ENCODE measurements at places on chromosomes 7 and 10. TPM values are rescaled to one million over a fixed set of nuclear protein-coding genes. Genes with fewer than 3 reads are reported as not detected.
A peak's percentile ranks its signal among the peaks of the same experiment; 100 is the strongest.

GRCh38 chr7:90672210-90672609 is 76.1 kb downstream of the CDK14 start:
- DNase-seq: no peak

- peak; percentile 56 for DNase-seq
Measured at GRCh38 chr7:140646931-140647647, 6.5 kb upstream of the DENND2A start.

DNA sequence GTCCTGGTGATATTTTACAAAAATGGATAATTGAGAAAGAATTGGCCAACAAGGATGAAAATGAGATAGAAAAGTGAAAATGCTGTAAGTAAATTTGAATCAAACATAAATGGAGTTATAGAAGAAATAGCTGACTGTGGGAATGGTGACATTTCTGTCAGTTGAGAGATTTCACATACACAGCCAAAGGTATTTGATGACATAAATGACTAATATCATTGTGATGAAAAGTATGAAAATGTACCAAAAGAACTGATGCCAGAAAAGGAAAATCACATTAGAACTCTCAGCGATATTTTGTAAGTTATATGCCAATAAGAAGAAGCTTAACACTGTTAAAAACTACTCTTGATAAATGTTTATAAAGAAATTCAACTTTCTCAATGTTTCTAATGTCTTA is 54.9 kb downstream of the TFPI2 start:
- DNase-seq: no peak

The COL13A1 gene
- 0.47 TPM for total RNA-seq
